ENCODE measurements at places on chromosomes 5 and 9. TPM values are rescaled to one million over a fixed set of nuclear protein-coding genes. Genes with fewer than 3 reads are reported as not detected.

DNA sequence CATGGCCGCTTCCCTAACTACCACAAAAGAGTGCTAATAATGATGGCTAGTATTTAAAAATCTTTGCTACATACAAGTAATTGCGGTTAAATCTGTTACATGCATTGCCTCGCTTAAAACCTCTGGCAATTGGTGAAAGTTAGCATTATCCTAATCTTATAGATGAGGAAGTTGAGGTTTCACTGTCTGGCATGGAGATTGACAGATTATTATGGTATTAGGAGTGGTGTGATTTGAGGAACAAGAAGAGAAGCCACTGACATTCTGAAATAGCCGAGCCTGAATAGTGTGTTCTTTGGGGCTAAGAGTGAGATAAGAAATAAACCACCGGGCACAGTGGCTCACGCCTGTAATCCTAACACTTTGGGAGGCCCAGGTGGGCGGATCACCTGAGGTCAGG lies 45.3 kb upstream of the DPYSL3 start:
- DNase-seq: no peak

DNA sequence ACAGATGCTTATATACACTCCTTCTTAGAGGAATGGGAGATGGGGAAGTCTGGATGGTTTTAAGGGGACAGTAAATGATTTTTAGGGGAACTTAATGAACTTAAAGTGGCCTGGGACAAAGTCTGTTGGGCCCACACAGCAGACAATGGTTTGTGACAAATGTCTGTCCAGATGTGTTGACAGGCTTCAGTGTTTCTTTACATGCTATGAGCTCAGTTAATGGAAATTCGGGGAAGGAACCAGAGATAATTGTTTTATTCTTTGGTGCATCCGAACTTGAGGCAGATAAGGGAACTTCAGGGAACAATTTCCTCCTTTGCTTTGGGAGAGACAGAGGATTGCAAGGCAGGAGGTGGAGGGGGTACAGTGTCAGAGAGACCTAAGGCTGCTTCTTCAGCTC lies 52.3 kb downstream of the NFIB start:
- no peak for DNase-seq

GRCh38 chr9:136347472-136348256 lies 15.9 kb downstream of the DNLZ start:
- no peak for DNase-seq

GRCh38 chr9:110526426-110526825 lies 53.1 kb downstream of the SVEP1 start:
- DNase-seq: no peak

- no peak for DNase-seq
These were observed 943 bp downstream of the GALNT12 start for GRCh38 chr9:98808411-98808815.

- DNase-seq: peak; percentile 9
These were observed 175.1 kb upstream of the PITX1 start for GRCh38 chr5:135208903-135209721.

DNA sequence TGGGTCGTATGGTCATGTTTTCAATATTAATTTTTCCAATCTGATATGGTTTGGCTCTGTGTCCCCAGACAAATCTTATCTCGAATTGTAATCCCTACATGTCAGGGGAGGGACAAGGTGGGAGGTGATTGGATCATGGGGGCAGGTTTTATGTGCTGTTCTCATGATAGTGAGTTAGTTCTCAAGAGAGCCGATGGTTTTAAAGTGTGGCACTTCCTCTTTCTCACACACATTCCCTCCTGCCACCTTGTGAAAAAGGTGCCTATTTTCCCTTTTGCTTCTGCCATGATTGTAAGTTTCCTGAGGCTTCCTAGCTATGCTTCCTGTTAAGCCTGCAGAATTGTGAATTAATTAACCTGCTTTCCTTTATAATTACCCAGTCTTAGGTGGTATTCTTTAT lies 309.1 kb upstream of the GRIN3A start:
- no peak for DNase-seq

- DNase-seq: no peak
These were observed 11.1 kb downstream of the SIT1 start for GRCh38 chr9:35639631-35640030.

GRCh38 chr9:38417003-38417945 lies 7.0 kb downstream of the IGFBPL1 start:
- DNase-seq: no peak

DNA sequence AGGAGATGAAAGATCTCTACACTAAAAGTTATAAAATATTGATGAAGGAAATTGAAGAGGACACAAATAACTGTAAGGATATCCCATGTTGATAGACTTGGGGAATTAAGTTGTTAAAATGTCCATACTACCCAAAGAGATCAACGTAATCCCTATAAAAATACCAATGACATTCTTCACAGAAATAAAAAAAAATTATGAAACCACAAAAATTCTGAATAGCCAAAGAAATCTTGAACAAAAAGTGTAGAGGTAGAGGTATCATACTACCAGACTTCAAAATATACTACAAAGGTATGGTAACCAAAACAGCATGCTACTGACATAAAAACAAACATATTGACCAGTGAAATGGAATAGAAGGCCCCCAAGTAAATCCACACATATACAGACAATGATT lies 71.5 kb upstream of the ELL2 start:
- no peak for DNase-seq

GRCh38 chr5:89934069-89934468 lies 475.5 kb downstream of the CETN3 start:
- DNase-seq: no peak

GRCh38 chr5:52743970-52744369 lies 43.7 kb upstream of the ITGA1 start:
- no peak for DNase-seq

The EDIL3 gene
- total RNA-seq: 5.6 TPM

The NREP gene
- 460 TPM for total RNA-seq

DNA sequence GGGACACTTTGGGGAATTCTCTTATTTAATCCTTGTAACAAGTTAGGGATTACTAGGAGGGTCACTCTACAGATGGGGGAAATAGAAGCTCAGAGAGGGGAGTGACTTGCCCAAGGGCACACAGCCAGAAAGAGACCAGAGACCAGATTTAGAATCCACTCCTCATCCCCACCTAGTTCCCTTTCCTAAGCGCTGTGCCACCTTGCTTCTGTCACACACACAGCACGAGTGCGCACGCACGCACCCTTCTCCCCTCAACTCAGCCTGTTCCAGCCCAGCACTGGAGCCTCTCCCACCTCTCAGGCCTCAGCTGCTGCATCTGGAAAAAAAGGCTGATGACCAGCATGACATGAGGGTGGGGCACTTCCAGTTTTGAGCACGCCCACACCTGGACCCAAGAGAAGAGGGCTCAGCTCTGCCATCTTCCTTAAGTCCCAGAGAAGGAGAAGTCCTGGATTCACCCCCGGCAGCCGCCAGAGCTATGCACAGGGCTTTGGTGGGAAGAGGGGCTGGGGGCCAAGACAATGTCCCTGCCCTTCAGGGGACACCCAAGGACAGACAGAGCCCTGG lies 18.5 kb downstream of the NR5A1 start:
- no peak for DNase-seq

The GAPT gene
- total RNA-seq: not detected

DNA sequence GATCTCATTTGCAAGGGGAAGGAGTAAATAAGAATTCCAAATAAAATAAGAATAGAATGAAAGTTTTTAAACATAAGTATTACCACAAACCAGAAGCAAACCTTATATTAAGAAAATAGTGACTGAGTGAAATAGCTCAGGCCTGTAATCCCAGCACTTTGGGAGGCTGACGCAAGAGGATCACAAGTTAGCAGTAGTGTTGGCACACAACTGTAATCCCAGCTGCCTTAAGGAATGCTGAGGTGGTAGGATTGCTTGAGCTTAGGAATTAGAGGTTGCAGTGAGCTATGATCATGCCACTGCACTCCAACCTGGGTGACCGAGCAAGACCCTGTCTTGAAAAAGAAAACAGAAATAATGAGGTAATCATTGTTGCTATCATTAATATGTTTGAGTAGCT lies 47.0 kb downstream of the APC start:
- no peak for DNase-seq

GRCh38 chr9:131307974-131308373 lies 18.5 kb downstream of the PLPP7 start:
- DNase-seq: no peak

GRCh38 chr5:103394676-103395075 lies 136.1 kb downstream of the MACIR start:
- DNase-seq: no peak

The KCNN2 gene
- 2.0 TPM for total RNA-seq

DNA sequence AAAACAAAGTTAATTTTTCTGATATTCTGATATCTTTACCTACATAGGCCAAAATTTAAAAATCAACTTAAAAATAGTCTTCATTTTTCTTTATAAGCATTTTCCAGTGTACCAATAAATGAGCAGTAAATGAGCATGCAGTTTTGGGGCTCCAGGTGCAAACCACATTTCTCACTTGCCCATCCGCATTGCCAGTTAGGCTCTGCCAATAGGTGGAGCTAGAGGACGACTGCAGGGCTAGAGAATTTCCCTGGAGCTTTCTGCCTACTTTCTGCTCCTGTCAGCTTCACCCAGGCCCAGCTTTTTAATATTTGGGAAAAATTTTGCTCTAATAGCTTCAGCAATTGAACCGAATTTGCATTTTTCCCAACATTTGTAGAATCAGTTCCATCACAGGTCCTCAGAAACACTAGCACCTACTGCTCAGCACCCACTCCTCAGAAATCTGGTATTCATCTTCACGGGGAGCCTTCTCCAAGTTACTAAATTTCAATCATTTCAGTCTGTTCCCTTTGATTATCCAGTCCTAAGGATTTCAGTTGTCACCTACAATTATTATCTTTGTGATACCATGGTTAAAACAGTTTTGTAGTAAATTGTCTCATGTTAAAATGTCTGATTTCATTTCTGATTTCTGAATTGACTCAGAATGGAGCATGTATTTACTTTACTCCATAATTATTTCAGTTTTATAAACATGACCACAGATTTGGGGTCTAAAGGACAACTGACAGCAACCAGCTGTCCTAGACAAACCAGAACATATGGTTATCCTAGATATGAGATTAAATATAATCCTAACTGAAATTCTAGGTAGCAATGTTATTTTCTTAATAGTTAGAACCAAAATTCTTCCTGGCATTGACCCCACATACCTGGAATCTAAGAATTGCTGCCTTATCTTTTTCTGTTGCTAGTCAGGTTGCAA lies 104.6 kb upstream of the FAM174A start:
- DNase-seq: peak; percentile 11

DNA sequence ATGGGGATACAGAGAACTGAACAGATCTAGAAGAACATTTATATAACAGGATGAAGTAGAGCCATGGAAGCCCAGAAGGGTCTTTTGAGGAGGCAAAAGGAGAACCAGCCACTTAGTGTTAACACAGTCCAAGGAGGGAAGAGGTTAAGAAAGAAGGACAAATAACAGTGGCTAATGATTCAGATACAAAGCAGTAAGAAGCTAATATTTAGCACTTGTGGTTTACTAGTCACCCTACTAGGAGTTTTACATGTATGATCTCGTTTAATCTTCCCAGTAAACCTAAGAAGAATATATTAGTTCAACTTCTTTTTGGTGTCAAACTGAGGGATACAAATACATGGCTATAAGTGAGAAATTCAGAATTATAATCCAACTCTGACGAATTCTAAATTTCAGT lies 7.7 kb downstream of the FBXO4 start:
- no peak for DNase-seq

GRCh38 chr9:137149942-137150616 lies 11.1 kb downstream of the GRIN1 start:
- no peak for DNase-seq

GRCh38 chr5:123879071-123879470 lies 367.1 kb downstream of the CSNK1G3 start:
- DNase-seq: no peak

- DNase-seq: no peak
These were observed 150.5 kb upstream of the TLX3 start for GRCh38 chr5:171158581-171158980.

GRCh38 chr9:137040568-137040967 lies 5.4 kb downstream of the NPDC1 start:
- DNase-seq: no peak

DNA sequence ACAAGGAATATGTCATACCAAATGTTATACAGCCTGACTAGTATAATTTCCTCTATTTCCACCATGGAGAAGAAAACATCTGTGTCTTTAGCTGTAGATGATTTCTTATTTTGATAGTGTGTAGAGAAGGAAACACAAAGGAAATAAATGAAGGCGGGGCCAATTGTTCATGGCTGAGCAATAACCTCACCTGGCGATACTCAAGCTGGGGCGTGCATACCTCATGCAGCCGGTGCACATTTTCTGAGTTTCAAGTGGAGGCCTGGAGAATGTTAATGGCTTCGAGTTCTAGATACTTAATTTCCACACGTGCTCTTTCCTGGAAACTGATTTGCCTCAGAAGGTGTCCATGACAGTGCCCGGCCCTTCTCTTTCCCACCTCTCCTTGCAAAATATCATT lies 127.4 kb upstream of the TAF11L2 start:
- no peak for DNase-seq

DNA sequence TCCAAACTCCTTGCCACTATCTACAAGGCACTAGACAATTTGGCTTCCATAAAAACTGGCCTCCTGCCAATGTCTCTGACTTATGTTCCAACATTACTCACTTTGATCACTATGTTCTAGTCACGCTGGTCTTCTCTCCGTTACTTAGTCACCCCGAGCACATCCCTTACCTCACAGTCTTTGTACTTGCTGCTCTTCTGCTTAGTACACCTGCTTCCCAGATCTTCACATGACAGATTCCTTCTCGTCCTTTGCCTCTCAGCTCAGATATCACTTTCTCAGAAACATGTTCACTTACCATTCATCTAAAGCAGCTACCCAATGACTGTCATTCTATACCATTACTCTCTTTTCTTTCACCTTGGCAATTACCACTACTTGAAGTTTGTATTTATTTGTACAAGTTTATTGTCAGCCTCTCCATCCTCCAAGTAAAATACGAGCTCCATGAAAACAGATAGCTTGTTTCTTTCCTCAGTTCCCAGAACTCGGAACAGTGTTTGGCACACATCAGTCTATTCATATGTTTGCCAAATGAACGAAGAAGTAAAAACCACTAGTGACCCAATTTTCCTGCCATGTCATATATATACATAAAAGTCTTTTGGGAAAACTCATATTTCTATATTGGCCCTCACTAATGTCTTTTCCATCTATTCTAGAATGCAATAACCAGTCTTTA lies 5.9 kb upstream of the SLC22A5 start:
- no peak for DNase-seq

The PCDHGA12 gene
- 3.2 TPM for total RNA-seq

All from progenitor cell of endocrine pancreas (in vitro differentiated cells).